ENCODE measurements at places on chromosomes 12 and 14.

DNA sequence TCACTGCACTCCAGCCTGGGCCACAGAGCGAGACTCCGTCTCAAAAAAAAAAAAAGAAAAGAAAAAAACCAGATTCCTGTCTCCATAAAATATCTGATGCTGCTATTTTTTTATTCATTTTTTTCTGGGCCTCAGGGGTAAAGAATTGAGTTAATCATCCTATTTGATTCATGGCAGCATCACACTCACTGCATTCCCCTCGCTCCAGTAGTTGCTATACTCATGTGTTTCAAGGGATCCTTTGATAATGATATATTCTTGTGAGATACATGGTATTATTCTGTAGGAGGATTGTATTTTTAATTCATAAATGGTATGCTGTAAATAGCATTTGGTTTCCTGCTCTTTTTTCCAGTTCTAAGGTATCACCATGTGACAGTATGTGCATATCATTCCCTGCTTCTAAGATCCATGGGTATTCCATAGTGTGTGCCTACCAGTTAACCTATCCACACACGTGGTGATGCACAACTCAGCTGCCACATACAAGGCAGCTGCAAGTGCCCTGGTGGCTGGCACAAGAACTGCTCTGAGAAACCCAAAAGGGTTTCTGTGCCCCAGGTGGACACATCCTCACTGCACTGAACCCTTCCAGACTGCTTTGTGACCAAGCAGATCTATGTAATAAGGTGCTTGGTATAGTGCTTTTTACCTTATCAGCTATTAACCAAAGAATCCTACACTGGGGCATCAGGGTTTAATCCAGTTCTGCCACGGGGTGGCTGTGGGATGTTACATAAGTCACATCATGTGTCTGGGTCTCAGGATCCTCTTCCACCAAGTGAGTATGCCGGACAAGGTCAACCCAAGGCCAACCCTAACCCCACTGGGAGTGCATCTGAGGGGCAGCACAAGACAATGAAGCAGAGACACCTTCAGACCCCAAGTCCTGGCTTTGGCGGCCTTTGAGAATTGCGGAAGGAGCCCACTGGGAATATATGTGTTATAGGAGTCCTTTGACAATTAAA, 74.6 kb downstream of the ZFP36L1 start:
- DNase-seq: no peak

DNA sequence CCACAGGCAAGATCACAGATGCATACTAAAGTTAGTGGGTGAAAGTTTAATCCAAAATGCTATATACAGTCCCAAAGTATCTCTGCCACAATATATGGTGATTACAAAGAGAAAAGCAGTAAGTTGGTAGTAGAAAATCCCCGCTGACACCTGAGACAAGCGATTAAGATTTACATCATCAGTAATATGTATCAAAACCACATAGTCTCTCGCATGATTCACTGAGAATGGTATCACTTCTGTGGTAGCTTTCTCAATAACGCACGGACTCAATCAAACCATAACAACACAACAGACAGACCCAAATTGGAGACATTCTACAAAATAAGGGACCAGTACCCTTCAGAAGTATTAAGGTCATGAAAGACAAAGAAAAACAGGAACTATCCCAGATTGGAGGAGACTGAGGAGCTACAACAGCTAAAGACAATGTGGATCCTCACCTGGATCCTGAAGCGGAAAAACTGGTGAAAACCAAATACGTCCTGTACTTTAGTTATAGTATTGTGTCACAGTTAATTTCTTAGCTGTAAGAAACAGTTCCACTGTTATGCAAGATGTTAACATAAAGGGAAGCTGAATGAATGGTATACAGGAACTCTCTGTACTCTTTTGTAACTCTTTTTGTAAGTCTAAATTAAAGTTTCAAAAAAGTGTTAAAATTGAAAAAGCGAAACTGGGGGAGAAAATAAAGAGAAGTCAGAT, 51.0 kb downstream of the SPTLC2 start:
- no peak for DNase-seq

DNA sequence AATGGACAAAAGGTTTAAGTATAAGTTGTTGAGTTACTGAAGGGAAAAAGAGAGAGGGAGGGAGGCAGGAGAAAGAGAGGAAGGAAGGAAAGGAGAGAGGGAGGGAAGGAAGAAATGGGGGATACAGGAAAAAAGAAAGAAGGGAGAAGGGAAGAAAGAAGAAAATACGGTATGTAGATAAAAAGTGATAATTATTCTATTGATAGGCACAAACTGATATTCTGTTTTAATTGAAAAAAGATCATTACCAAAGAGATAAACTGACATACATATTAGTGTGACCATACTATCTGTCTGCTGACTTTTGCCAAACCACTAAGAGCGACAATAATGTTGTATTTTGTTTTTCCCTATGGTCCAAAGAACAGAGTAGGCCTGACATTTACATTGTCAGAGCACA, 154.5 kb downstream of the LRFN5 start:
- no peak for DNase-seq

DNA sequence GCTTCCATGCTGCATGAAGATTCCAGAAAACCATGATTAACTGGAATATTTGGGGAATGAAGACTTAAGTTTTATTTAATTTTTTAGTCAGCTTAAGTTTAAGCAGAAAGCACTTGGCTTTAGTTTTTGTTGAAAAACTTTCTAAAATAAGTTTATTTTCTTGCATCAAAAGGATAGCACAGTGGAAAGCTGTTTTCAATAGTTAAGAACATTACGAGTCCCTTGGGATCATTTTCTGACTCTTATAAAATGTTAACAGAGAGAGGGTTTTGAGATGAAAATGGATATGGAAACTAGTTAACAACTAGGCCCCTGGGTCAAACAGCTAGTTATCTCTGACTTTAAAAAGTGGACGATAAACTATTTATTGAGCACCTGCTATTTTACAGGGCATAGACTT, 181.9 kb upstream of the SLC38A2 start:
- no peak for DNase-seq

GRCh38 chr14:68702135-68702534, 90.7 kb downstream of the ZFP36L1 start:
- DNase-seq: no peak

DNA sequence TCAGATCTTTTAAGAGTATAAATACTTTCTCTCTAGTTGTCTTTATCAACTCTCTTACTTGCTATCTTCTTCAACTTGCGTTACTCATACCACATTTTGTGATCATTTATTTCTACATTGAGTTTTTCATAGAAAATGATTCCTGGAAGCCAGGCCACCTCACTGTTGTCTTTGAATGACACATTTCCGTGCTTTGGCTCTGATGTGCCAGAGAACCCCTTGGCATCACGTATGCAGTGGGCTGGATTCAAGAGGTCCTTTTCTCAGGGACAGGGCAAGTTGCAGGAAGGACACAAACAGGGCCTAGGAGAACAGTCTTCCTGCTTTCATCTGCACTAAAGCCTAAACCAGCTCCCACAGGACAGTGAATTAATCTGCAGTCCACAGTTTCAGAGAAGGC, 70.3 kb upstream of the PYGL start:
- DNase-seq: no peak

- no peak for DNase-seq
These were observed 49.9 kb downstream of the SSH1 start for GRCh38 chr12:108807476-108807875.

- no peak for DNase-seq
These were observed 484 bp downstream of the ALKBH1 start for GRCh38 chr14:77707355-77707723.

DNA sequence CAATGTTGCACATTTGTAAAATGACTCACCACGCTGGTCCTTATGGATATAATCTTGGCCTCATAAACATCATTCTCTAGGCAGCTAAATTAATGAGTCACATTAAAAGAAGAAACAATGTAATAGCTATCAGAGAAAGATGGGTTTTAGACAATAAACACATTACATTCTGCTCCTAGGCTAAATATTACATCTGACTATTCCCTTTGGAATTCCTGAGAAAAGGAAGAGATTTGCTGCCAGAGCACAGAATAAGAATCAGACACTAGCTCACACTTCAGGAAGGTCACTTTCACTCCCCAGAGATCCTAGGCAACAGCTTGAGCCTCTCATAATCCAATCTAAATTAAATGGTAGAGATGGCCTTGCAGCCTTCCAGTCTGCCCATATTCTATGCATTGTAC, 218.2 kb downstream of the PTPRO start:
- no peak for DNase-seq

DNA sequence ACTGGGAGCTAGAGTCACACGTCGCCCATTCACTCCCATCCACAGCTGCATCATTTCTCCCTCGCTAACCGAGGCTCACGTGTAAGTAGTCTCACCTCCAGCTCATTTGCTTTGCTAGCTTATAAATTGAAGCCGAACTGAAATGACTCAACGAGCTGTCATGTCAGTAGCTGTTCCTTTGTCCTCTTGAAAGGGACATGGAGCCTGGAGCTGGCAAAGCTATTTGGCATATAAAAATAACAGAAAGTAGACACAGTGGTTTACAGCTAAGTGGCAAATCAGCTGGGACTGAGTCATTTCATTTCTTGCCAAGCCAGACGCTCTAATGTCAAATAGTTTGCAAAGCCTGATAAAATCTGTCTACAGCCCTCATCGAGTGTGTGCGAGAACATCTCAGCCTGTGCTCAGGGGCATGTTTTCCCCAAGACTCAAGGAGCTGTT, 114.4 kb upstream of the TMEM233 start:
- DNase-seq: no peak

DNA sequence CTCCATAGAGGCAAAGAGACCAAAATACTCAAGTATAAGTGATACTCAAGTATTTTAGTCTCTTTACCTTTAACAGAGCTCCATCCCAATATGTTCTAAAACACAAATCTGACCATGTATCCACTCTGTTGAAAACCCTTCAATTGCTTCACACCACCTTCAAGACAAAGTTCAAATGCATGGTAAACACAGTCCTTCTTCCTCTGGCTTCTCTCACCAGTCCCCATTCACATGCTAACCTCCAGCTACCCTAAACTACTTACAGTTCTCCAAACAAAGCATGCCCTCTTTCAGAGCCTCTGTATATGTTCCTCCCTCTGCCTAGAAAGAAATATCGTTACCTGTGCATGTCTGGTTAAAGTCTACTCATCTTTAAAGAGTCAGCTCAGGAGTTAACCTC, 100.2 kb downstream of the NUMB start:
- DNase-seq: no peak

GRCh38 chr12:47839214-47839876, 19.6 kb upstream of the HDAC7 start:
- no peak for DNase-seq

GRCh38 chr14:101233808-101234207, 327.5 kb upstream of the DIO3 start:
- DNase-seq: no peak

DNA sequence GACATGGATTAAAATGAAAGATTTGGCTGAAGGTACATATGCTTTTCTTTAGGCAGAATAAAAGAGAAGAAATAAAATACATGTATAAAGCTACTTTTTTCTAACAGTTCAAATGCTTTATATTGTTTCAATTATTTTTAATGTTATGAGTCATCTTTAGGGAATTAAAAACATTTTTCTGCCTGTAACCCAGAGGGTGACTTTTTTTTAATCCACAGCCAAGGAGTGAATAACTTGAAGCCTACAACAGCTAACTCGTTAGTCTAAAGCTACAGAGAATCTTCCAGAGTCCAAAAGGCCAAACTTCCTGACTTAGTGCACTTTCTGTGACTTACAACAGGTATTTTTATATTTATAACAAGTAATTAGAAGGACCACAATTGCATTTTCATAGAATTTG, 151.6 kb downstream of the SEC23A start:
- DNase-seq: no peak

- DNase-seq: no peak
These were observed 49.2 kb upstream of the NCOR2 start for GRCh38 chr12:124616394-124617221.

DNA sequence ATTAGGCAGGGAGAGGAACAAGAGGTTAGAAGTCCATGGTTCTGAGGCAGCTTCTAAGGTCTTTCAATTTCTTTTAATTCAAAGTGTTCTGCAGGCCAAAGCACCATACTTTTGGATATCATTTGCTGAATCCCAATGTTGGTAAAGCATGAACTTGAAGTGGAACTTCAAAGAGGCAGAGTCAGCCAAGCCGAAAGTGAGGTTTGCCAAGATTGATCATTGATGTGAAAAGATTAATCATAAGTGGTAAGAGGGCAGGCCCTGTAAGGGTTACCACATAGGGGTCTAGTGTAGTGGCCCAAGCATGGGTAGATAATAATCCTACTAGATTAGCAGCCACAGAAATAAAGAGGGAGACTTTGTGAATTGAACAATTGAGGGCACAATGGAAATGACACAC, 191.7 kb upstream of the DIO2 start:
- DNase-seq: no peak

DNA sequence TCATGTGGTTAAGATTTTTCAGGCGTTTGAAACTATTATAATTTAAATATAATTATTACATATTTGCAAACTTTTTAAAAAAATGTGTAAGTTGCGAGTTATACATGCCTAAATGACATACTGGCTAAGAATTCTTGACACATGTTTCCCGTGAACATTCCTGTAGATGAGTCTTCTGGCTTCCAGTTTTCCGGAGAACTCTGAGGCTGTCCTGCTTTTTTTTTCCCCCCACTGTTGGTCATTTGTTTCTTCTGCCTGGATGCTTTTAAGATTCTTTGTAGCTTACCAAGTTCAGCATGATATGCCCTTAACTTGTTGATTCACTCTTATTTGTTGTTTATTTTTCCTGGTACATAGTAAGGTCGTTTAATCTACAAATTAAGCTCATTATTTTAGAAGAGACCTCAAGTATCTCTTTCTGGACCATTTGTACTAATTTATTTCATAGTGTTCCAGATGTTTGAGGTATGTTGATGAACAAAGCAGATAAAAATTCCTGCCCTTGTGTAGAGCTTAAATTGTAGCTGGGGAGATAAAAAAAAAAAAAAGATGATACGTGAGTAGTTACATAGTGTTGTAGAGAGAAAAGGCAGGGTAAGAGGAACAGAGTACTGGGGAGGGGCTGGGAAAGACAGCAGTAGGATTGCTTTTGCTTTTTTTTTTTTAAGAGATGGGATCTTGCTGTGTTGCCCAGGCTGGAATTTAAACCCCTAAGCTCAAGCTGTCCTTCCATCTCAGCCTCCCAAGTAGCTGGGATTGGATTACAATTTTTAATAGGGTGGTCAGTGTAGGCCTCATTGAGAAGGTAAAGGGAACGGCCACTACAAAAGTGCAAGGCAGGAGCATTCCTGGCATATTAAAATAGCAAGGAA, 32.8 kb downstream of the ARHGAP5 start:
- DNase-seq: no peak

DNA sequence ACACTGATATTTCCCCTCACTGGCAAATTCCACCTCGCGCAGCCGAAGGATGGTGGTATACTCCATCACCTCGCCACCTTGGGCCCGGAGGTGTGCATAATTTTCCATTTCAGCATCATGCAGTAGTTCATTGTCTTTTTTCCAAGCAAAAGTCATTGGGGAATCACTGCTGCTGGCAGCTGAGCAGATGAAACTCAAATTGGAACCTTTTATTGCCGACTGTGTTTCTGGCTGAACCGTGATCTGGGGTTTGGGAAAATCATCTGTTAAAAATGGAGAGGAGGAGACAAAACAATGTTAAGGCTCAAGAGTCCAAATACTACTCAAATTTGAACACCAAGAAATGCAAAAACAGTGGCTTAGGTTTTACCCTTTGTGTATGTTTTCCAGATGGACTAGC, 39.7 kb downstream of the LRIG3 start:
- DNase-seq: no peak

GRCh38 chr12:116891019-116891418, 9.8 kb upstream of the HRK start:
- DNase-seq: no peak

GRCh38 chr12:65924716-65925115, 100.4 kb downstream of the HMGA2 start:
- DNase-seq: no peak
